ENCODE measurements at places on chromosomes 4 and X.

- DNase-seq: peak; percentile 46
These were observed 20.1 kb downstream of the SLC7A11 start for GRCh38 chr4:138222046-138222445.

GRCh38 chr4:91592125-91592524 is 711.6 kb upstream of the GRID2 start:
- no peak for DNase-seq

- DNase-seq: no peak
These were observed 23.7 kb upstream of the LRAT start for GRCh38 chr4:154720123-154720522.

- DNase-seq: no peak
These were observed 416.3 kb downstream of the PCDH10 start for GRCh38 chr4:133565379-133565778.

- no peak for DNase-seq
These were observed 792.2 kb upstream of the LCORL start for GRCh38 chr4:18813771-18814170.

DNA sequence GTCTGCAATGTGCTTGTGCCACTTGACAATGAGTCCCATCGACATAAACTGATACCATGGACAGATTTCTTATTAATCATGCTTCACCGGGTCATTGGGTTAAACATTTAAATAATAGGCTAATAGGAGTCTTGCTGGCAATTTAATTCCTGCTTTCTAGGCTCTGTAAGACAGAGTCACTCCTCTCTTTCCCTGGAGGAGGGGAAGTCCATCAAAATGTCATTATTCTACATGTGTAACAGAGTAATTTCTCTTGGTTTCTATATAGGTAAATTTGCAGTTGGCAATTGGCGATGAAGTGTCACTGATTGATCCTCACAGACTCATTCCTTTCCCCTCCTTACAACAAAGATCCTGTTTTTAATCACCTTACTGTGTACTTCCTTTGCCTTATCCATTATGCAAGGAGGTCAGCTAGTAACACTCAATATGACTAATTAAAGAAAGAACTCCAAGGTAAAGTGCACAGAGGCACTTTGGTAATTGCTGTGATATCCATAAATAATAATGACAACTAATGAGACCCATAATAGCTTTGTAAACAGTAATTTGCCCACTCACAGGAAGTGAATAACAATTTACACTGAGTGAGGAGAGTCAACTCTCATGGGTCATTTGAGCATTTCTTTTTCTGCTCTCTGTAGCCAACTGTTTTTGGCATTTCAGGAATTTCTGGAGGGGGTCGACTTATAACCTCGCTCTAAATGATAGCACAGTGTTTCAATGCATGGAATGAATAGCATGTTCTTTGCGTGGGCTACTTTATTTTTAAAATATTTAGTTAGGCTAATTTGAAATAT is 184.0 kb downstream of the UGT8 start:
- no peak for DNase-seq

GRCh38 chr4:78720994-78721677 is 55.0 kb upstream of the BMP2K start:
- DNase-seq: no peak

GRCh38 chr4:25767877-25768725 is 94.7 kb downstream of the SEL1L3 start:
- peak; percentile 85 for DNase-seq

Measured in D341Med (cell line).